ENCODE measurements at places on chromosomes 3 and 15.

DNA sequence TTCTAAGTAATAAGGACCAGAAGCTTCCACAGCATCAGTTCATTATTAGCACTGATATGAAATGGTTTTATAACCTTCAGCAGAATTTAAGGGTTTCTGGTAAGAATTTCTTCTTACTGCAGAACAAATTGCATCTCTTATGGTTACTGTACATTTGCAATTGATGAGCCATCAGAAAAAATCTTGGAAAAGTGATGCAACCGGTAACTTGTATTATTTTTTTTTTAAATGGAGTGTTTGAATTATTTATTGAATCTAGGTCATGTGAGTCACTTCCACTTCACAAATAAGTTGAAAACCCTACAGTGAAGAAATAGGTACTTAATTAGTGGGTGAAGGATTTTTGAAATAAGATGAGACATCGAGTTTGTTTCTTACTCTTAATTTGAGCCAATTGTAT lies 786.0 kb downstream of the TUSC7 start:
- no peak for DNase-seq

- DNase-seq: no peak
These were observed 53.8 kb downstream of the CACNA2D3 start for GRCh38 chr3:54176106-54176505.

GRCh38 chr15:41291065-41291631 lies 41.2 kb downstream of the OIP5 start:
- DNase-seq: no peak

GRCh38 chr3:144097163-144097562 lies 125.5 kb downstream of the DIPK2A start:
- DNase-seq: no peak
